Activated T-helper 1 cell treated with Interleukin-2 at 50 U/mL for 16 hours (primary cell): ENCODE measurements at places on chromosomes 4 and X.

DNA sequence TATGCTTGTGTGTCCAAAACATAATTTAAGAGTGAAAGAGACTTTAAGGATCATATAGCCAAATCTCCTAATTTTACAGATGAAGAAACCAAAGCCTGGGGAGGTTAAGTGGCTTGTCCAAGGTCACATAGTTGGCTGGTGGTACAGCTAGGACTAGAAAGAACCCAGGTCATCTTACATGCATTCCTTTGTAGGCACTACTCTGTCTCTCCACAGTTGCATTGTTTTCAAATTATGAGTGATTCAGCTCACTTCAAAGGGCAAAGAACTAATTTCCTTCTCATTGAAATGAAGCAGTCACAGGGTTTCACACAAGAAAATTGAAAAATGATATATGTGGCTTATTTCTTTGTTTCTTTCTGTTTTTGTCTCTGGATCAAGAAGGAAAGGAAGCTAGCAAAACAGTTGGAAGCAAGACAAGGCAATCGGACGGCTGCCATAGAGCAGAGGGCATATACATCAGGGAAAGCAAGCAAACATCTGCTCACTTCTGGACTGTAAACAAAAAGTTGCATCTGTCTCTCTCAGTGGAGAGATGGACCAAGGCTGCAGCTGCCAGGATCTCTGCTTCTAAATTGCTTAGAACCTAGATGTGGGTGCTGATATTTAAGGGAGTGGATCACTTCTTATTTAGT, 107.5 kb upstream of the AMOT start:
- no peak for DNase-seq

- no peak for DNase-seq
Observed at GRCh38 chr4:57355101-57355665, 245.0 kb upstream of the IGFBP7 start.

DNA sequence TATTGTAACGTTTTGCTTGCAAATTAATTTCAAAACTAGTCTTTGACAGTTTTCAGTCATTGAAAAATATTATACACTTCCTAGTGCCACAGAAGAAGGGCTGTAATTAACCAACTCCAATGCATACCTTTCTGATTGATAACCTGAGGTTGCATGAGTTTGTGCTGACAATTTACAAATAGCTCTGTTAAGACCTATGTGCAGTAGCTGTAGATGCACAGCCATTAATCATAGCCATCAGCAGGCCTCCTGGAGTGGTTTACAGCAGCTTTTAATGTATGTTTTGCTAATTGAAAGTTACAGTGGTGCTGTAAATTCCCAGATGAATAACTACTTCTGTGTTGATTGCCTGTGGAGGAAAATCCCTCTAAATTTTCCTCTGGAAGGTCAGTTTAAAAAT, 758.1 kb downstream of the SH3BGRL start:
- DNase-seq: no peak

- no peak for DNase-seq
Observed at GRCh38 chr4:96519291-96519690, 679.4 kb downstream of the PDHA2 start.

- DNase-seq: no peak
Observed at GRCh38 chrX:17706676-17707075, 30.6 kb upstream of the SCML1 start.

DNA sequence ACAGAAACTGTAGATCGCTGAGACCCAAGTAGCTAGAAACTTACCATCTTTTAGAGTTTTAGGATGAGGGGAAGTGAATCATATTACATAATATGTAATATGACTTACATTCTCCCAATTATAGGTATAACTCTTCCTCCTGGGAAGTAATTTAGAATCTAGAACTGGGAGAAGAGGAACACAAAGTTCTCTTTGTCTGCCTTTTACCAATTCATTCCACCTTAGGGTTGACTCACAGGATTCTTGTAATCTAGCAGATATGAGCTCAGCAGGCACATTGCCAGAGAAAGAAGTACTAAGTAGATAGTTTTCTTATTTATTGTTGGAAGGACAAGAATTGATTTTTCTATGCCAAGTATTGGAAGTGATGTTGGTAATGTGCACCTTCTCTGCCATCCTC, 58.0 kb upstream of the CCSER1 start:
- DNase-seq: no peak

DNA sequence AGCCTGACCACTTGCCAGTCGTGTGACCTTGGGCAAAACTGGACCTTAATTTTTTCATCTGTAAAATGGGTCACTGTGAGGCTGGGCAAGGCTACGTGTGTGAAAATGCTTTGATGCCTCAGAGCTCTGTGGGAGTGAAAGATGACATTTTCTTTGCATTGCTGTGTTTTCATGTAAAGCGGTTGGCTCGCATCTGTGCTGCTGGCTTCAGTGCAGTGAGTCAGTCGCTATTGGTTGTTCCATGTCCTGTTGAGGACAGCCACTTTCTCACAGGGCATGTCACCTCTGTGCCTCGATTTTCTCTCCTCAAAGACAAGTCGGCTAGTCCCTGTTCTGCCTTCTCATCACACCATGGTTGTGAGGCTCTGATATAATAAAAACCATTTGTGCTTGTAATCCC, 4.4 kb downstream of the MTMR1 start:
- DNase-seq: no peak

- no peak for DNase-seq
Observed at GRCh38 chrX:18617407-18617750, 54.5 kb downstream of the RS1 start.

- DNase-seq: no peak
Observed at GRCh38 chr4:173019664-173020063, 148.9 kb upstream of the GALNT7 start.

DNA sequence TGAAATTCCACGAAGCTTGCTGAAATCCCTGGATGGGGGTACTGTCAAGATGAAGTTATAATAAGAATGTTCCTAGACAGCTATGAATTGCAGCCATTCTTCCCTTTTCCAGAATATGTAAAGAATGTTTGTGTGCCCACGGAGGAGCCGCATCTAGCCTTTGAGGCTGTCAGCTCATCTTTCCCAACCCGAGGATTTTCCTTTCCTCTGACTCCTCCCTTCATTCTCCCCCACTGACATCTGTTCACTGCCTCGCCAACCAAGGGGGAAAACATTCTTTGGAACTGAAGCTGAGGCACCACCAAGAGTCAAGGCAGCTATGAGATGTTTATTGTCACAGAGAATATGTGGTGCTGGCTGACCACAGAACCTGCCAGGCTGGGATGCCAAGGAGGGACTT, 8.8 kb downstream of the NHSL2 start:
- DNase-seq: no peak

GRCh38 chr4:8403173-8403753, 37.3 kb downstream of the ACOX3 start:
- DNase-seq: peak; percentile 25

GRCh38 chr4:87047281-87047798, 112.5 kb downstream of the AFF1 start:
- DNase-seq: no peak

GRCh38 chr4:48331577-48332330, 9.6 kb upstream of the SLAIN2 start:
- no peak for DNase-seq

GRCh38 chr4:1661695-1662094, 22.4 kb downstream of the FAM53A start:
- no peak for DNase-seq

DNA sequence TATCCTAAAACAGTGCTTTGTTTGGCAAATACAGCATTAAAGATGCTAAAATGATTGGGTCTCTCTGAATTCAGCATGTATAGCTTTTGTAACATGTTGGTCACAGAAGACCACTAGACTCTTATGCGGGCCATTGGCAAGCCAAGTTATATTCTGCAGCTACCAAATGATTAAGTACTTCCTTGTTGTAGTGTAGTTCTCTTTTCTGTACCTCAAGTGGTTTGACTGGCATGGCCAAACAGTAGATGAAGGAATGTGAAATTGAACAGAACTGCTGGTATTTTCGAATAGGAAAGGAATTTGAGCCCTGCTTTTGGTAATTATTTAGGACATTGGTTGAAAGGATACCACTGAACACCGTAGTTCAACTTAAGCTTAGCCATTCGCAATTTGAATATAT, 193.9 kb upstream of the GPC4 start:
- no peak for DNase-seq

DNA sequence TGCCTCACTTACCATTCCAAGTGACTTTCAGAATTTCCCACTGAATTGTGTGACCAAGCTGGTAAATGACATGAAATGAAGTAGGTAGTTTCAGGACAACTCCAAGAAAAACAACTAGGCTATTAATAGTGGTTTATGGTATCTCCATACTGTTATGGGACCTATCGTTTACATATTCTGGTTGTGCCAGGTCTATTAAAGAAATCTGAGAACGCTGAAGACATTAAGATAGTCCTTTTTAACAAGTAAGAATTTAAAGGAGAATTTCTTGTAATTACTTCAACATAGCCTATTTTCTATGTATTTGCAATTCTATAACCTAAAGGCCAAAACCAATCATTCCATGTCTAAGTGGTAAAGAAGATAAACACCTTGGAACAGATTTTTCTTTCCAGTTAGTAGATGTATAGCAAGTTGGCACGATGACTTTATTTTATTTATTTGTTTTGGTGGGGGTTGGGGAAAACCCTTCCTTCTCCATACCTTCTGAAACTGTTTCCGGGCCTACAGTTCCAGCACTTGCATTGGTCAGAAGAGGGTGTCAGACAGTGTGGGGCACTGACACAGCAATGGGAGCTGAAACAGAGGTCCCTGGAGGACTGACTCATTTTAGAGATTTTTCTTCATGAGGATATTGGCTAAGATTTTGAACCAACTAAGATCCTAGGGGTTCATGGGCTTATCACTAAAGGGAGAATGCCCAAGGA, 7.6 kb upstream of the DCLK2 start:
- DNase-seq: no peak

DNA sequence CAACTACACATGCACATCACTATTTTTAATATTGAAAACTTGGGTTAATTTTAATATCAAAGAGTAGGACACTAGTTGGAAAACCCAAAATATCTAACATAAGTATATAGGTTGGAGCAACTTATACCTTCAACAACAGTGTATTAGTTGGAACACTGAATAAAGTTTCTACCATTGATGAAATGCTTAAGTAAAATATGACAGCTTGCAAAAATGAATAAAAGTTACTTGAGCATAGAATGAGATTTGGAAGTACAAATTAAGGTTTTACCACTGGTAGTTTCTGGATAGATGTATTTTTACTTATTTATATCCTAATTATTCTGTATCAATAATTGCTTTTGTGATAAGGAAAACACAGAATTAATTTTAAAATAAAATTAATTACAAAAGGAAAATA, 1079.6 kb downstream of the ADGRL3 start:
- DNase-seq: no peak

- no peak for DNase-seq
Observed at GRCh38 chr4:128583753-128584712, 225.5 kb upstream of the JADE1 start.

- DNase-seq: no peak
Observed at GRCh38 chrX:120136840-120137239, 21.1 kb upstream of the RHOXF1 start.

- no peak for DNase-seq
Observed at GRCh38 chr4:9906996-9907395, 114.3 kb downstream of the SLC2A9 start.

GRCh38 chr4:13647031-13647430, 19.5 kb upstream of the BOD1L1 start:
- no peak for DNase-seq

GRCh38 chr4:187632260-187632995, 363.1 kb upstream of the ZFP42 start:
- DNase-seq: no peak

DNA sequence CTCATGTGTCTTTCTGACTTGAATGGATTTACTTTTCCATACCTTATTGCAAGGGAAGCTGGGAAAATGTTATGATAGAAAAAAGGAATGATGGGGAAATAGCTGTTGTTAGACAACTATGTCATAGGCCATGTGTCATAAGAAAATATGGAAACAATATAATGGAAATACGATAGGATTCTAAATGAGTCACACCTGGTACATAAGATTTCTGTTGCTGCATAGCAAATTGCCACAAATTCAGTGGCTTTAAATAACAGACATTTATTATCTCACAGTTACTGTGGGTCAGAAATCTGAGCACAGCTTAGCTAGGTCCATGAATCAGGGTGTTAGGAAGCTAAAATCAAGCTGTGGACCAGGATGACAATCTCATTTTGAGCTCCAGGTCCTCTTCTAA, 44.6 kb upstream of the ANKRD50 start:
- DNase-seq: no peak

DNA sequence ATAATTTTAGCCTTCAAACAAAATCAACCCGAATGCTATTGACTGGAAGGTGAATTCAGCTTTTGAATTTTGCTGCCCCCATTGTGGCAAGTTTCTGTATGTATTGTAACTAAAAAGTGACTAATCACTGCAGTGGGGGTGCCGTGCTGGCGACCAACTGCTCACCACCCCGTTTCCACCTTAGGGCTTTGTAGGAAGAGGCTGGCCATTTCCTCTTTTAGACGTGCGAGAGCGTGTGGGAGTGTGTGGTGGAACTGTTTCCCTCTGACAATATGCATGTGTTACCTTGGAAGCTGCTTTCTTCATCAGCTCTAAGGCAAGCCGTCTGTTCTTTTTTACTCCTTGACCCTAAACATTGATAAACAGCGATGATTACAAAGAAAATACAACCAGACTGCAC, 78.8 kb downstream of the SEL1L3 start:
- DNase-seq: no peak

- DNase-seq: no peak
Observed at GRCh38 chr4:108415389-108415788, 205.0 kb upstream of the RPL34 start.

- DNase-seq: no peak
Observed at GRCh38 chr4:24770032-24770584, 25.3 kb upstream of the SOD3 start.

DNA sequence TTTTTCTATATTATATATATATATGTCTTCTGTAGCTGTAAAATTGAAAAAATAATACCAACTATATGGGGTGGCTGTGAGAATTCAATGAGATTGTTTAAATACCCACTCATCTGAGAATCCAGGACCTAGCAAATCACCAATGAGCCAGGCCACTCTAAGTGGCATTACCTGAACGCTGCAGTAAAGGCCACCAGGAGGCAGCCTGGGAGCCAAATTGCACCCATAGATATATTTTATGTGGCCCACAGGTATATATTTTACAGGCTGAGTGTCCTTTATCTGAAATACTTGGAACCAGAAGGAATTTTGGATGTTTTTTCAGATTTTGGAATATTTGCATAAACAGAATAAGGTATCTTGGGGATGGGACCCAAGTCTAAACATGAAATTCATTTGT, 58.2 kb upstream of the C4orf50 start:
- no peak for DNase-seq

- DNase-seq: no peak
Observed at GRCh38 chr4:4675641-4676040, 133.8 kb upstream of the STX18 start.

GRCh38 chr4:183287677-183288076, 32.4 kb downstream of the CLDN22 start:
- DNase-seq: no peak
